SW 1271 (cell line): ENCODE measurements at places on chromosomes 2 and 18.
A peak's percentile ranks its signal among the peaks of the same experiment; 100 is the strongest.

DNA sequence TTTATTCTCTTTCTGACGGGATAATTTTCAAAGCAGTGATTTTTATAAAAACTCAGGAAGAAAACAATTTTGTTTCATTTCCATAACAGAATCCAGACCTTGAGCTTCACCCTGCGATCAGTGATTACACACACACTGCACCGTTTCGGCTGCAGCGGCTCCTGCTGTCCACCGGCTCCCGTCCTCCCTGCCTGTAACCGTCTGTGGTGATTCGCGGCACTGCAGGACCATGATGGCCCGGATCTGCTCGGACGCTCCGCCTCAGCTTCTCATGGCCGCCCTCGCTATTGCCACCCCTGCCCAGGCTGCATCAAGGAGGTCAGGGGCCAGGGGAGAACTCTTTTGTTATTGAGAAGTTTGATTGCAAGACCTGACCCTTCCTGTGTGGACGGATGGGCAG is 246.1 kb downstream of the TWIST2 start:
- DNase-seq: no peak

DNA sequence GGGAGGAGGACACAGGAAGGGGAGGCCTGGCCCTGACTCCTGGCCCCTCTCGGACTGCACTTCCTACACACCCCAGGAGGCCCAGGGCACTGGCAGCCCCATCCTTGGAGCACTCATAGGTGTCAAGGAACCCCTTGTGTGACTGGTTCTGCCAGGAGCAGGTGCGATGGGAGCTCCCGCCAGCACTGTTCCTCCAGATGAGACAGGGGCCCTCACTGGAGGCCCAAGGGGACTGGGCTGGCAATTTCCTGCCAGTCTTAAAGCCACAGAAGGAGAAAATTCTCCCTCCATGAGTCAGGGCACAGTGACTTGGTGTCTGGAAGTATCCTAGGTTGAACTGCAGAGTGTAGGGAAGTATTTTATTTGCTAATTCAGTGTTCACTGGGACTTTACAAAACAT is 42.8 kb upstream of the MAL start:
- peak; percentile 34 for DNase-seq

GRCh38 chr18:21682371-21683051 is 22.1 kb downstream of the ABHD3 start:
- no peak for DNase-seq

- no peak for DNase-seq
Measured at GRCh38 chr18:12282442-12283039, 25.5 kb upstream of the TUBB6 start.

DNA sequence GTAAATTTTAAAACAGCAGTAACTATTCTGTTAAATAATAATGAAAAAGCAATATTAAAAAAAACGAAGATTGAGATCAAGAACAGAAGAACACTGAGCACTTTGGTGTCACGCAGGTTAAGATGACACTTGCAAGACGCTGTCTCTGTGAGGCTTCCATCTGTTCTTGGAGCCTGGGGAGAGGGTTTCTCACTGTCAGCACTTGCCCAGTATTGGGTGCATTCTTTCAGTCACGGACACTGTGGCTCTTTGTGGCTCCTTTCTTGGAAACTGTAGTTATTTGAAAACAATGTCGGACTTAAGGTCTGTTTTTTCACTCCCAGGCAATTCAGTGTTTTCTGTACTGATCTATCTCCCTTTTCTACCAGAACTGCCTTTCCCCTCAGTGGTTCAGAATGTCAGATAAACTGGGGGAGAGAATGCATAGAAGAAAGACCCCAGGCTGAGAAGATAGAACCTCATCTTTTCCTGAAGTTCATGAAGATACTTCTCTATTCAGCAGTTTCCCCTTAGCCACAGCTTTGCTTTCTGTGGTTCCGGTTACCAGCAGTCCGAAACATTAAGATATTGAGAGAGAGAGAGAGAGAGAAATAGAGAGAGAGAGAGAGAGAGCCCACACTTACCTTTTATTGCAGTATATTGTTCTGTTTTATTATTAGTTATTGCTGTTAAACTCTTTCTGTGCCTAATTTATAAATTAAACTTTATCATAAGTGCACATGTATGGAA is 283.3 kb downstream of the DCDC2C start:
- no peak for DNase-seq

- DNase-seq: no peak
Measured at GRCh38 chr2:126857502-126857901, 41.2 kb upstream of the TEX51 start.
